ENCODE measurements at places on chromosomes 7 and 10.
A peak's percentile ranks its signal among the peaks of the same experiment; 100 is the strongest.

- no peak for DNase-seq
These were observed 39.7 kb upstream of the SEMA3D start for GRCh38 chr7:85226361-85227085.

DNA sequence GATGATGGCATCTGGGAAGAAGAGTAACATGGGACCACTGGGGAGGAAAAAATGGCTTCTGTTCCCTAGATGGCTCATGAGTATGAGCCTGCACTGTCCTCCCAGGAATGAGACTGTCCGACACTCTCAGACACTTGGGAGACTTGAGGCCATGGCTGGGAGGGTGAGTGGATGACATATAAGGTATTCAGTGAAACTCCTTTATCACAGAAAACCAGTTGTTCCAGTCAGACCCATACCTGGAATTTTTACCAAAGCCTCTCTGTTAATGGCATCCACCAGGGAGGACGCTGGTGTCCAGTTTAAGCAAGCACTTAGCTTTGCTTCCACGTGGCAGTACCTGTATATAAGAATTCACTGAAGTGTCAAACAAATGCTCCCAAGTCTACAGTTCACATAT, 116.7 kb upstream of the C10orf90 start:
- DNase-seq: no peak

DNA sequence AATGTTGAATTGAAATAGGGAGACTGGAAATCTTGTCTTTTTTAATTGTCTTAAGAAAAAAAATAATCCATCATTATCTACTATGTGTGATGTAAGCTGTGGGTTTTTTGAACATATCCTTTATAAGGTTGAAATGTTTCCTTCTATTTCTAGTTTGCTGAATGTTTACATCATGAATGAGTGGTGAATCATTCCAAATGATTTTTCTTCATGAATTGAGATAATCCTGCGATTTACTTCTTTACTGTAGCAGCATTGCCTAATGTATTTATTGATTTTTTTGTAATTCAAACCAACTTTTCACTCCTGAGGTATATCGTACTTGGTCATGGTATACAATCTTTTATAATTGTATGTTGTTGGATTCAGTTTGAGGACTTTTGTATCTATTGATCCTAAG, 607.6 kb upstream of the PFKP start:
- DNase-seq: no peak

GRCh38 chr7:27171637-27172314, 2.3 kb downstream of the HOXA10 start:
- peak; percentile 39 for DNase-seq

DNA sequence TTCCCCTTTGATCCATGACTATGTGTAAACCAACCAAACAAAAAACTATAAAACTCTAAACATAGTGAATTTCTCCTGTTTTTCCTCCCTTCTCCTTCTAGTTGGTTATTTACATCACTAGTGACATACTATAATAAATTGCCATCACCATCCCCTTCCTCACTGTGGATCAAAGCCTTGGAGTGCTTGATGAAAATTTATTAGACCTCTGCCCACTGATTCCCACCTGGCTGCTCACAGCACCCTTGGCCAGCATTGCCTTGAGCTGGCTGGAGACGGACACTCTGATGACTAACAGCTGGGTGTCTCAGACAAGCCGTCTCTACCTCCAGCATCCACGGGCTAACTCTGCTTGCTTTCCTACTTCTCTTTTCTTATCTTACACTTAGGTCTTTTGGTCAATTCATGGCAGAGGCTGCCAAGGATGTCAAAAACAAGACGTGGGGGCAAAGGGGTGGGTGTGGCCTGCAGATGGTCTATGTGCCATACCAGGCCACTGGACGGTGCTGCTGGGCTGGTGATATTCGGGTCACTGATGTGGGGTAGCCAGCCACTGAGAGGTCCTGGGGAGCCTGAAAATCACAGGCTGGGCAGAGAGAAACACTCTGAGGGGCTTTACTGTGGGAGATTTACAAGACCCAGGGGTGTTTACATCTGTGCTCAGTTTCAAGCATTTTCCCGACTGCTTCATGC, 207.8 kb downstream of the TAX1BP1 start:
- no peak for DNase-seq

DNA sequence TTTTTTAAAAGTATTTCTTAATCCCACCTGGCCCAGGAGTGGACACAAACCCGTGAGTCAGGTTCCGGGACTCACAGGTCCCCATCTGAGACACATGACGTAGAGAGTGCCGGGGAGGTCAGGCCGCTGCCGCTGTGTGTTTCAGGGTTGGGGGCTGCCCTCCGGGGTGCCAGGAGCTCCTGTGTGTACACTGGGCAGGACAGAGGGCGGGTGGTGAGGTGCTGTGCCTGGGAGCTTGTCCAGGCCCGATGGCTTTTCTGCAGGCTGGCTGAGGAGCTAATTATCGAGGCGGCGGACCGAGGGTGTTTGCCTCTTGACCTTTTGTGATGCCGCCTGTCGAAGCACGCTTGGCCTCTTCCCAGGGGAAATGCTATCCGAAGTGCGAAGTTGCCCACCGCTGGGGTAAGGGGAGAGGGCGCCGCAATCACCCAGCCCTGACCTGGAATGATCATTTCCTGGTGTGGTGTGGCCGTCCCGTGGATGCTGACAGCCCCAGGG, 42.1 kb downstream of the FOXL3 start:
- DNase-seq: no peak

DNA sequence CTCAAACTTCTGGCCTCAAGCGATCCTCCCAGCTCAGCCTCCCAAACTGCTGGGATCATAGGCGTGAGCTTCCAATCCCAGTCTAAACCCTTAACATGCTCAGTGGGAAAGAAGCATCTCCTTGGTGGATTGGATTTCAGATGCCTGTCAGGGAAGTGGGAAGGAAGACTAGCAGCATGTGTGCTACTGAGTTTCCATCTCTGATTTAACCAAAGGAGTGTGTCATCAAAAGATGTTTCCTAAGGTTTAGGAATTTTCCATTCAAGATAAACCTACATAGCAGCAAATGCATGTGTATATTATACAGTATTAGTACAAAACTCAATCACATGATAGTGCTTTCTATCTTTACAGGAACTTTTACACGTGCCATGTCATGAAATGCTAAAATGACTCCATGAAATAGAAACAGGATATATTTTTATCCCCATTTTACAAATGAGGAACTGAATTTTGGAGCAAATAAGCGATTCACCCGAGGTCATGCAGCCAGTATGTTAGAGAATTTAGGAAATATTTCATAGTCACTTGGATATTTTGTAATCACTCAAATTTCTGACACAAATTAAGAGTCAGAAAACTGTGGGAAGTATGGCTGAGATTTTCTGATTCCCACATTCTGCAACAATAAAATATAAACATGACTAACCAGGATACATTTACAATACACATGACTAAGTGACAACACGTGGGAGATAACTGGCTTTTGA, 11.4 kb upstream of the TMEM26 start:
- no peak for DNase-seq

DNA sequence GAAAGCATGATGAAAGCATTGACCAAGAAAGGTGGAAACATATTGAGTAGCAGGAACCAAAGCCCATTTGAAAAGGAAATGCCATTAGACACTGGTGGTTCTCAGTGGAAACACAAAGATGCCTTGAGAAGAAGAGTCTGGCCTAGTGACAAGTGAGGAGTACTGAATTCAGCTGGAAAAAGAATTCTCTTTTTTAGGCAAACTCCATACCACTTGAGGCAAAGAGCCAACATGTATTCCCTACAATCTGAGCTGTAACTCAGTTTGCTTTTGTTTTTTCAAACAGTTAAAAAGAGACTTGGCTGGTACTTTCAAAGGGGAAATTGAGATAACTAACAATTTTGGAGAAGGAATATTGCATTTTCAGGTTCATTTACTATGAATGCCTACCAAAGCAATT, 624.0 kb downstream of the NRG3 start:
- no peak for DNase-seq

- no peak for DNase-seq
These were observed 10.7 kb upstream of the SPOCK2 start for GRCh38 chr10:72098836-72099599.

GRCh38 chr7:96998333-96998732, 7.0 kb upstream of the DLX6 start:
- no peak for DNase-seq

DNA sequence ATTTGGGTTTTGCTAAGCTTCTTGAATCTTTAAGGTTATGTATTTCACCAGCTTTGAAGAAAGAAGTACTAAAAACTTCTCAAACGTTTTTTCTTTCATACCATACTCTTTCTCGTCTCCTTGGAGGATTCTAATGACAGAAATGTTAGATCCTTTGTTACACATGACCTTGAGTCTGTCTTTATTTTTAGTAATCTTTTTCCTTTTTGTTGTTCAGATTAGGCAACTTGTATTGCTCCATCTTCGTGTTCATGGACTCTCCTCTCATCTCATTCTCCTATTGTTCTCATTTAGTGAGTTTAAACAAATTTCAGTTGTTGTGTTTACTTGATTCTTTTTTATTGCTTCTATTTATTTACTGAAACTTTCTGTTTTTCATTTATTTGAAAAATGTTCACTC, 73.7 kb downstream of the WDFY4 start:
- DNase-seq: no peak

DNA sequence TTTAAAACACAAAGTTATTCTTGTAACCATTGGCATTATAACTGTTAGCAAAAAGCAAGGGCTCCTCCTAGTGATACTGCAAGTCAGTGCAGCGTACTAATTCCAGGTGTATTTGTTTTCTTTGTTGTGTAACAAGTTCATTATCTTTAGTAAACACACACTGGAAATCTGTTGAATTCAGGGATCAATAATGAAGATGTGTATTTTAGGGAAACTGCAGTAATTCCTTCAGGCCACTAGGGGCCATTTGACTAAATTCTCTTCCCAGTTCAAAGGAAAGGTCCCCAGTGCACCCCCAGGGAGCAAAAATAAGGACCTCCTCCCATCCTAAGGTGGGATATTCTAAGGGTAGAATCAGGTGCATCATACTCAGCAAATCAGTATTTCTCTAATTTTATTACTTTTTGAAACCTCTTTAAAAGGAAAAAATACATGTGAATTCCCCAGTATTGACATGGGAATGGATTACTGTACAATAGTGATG, 158.6 kb upstream of the LYZL1 start:
- DNase-seq: no peak

- DNase-seq: no peak
These were observed 300.9 kb upstream of the C7orf33 start for GRCh38 chr7:148289630-148290029.

DNA sequence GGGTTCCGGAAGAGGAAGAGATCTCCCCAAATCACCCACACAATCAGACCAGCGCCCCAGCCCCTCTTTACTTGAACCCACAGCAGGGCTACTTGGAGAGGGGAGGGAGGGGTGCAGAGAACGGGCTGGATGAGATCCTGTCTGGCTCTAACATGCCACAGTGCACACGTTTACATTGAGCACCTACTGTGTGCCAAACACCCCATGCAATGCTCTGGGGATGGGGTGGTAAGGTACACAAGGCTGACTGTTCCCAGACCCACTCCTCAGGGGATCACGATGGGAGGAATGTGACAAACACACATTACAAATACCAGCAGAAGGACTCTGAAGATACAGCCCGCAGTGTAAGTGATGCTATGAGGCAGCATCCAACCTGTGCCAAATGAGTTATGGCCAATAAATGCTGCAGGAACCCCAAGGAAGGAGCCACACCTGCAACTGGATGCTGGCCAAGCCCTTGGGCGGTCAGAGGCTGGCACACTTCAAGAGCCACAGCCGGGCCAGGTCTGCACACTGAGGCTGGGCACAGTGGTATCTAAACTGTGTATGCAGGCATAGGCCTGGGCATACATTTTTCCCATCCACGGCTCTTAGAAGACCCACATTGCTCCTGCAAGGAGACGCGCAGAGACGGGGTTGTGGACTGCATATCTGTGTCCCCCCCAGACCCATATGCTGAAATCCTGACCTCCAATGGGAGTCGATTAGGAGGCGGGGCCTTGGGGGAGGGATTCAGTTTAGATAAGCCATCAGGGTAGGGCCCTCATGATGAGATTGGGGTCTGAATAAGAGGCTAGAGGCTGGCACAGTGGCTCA, 6.4 kb downstream of the SPOCK2 start:
- no peak for DNase-seq

- DNase-seq: no peak
These were observed 1037.1 kb downstream of the GATA3 start for GRCh38 chr10:9091530-9092093.

- DNase-seq: no peak
These were observed 6.5 kb downstream of the SCART1 start for GRCh38 chr10:133460208-133460769.

- DNase-seq: no peak
These were observed 45.7 kb downstream of the MINDY3 start for GRCh38 chr10:15814565-15814964.

GRCh38 chr7:155255621-155256020, 42.1 kb upstream of the INSIG1 start:
- no peak for DNase-seq

- DNase-seq: no peak
These were observed 120.0 kb downstream of the SRPK2 start for GRCh38 chr7:105268511-105269392.

- DNase-seq: no peak
These were observed 199.0 kb upstream of the GRB10 start for GRCh38 chr7:50981743-50982142.

DNA sequence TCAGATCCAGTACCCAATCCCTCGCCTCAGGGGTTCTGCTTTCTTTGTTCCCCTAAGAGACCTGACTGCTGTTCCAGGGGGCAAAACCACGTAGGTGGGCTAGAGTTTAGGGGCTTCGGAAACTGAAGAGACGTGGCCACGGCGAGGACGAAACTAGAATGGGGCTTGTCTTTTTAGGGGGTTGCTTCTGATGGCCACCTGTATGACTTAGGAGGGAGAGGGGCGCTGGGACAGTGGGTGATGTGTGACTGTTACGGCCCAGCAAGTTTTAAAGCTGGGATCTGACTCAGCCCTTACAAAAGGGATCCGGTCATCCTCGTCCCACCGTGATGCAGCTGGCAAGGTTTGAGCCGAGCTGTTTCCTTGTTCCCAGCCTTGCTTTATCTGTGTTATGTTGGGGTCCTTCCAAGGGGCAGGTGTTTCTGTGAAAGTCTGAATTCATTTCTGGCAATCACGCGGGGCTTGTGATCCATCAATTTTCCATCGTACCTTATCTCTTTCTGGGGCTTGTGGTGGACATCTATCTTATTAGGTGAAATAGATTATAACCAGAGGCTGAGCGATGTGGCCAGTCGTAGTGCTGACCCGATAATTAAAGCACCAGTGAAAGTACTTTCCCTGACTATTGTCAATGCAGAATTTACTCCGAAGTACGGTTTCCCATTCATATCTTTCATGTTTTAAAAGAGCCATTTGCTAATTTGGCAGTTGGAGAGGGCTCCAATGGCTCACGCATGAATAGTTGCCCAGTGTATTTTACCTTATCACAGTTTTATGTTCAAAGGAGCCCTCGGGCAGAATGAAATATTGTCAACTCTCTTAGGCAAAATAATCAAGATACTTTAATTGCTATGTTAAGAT, 830 bp downstream of the MET start:
- no peak for DNase-seq

- no peak for DNase-seq
These were observed 195.7 kb downstream of the THSD7A start for GRCh38 chr7:11636274-11636673.

GRCh38 chr7:97851683-97852082, 20.5 kb downstream of the ASNS start:
- DNase-seq: no peak

- no peak for DNase-seq
These were observed 202.6 kb upstream of the ZMIZ1 start for GRCh38 chr10:78865931-78866717.
